Mesothelial cell of epicardium (in vitro differentiated cells): ENCODE measurements at places on chromosomes 16 and 17.
A peak's percentile ranks its signal among the peaks of the same experiment; 100 is the strongest.

GRCh38 chr17:31310886-31311285, 3.0 kb downstream of the EVI2B start:
- DNase-seq, result no peak

DNA sequence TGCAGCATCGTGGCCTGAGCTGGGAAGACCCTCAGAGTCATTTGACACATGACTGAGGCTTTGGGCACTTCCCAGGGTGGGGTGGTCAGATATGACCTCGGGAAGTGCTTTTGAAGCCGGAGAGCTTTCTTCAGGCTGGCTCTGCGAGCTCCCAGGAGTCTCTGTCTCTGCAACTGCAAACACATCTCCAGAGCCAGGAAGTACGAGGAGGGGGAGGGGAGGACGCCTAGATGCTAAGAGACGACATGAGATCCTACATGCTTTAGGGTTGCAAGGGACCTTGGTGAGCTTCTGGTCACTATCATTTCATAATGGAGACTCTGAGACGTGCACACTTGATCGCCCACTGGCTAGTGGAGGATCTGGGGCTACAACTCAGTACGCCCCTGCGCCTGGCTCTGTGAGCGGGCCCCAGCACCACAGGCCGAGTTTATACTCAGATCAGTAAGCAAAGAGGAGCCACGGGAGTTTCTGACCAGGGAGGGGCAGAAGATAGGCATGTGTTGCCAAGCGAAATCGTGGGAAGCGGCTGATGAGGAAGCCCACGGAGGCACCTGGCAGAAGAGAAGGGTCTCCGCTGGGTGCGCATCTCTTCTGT, 527 bp upstream of the MGAT5B start:
- DNase-seq, result no peak

DNA sequence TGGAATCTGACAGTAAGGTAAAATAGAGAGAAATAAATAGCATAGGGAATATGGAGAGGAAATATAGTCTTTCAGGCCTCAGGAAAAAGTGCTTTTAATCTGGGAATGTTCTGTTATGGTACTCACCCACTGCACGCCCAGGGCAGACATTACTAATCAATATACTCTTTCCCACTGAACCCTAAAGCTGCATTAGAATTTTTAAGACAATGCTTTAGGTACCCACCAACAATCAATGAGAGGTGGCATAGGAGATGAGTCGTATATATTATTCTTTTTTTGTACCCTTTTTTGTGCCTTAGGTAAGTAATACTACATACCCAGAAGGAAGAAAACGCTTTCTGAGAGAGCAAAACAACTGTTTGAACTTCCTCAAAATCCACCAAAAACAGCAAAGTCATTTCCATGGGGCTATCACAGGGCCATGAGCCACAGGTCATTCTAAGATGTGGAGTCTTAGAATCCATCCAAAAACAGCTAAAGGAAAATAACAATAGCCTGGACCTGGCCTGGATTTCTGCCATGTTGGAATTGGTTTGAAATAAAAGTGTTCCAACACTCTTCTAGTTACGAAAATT, 542.1 kb downstream of the XYLT1 start:
- DNase-seq, result no peak

DNA sequence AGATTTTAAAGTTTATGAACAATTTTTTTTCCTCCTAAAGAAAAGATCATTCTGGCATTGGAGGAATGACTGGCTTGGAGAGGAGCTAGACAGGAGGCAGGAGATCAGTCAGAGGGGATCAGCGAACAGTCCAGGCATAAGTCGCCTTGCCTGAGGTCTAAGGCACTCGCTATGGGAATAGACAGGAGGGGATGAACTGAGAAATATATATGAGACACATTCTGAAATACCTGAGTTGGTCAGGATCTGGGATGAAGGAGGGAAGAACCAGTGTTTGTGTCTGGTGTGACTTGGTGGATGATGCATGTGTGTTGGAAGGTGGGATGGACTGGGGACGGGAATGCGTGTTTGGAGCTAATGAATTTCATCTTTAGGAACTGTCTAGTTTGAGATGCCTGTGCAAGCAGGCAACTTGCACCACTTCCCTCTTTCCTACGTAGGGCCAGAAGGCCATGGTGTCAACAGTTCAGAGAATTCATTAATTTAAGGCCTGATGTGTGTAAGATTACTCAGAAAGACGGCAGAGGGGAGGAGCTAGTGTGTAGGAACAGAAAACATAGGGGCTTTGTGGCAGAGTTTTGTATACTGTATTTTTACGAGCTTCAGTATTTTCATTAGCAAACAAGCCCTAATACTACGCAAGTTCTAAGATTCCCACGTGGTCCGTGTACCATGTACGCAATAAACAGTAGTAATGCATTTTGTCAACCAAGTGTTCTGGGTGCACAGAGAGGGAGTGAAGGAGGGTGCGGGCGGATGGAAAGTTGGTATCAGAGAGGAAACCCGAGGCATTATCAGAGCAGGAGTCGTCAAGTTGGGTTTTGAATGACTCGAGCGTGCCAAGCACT, 825 bp downstream of the HEATR6 start:
- DNase-seq, result no peak

- DNase-seq, result no peak
Measured at GRCh38 chr17:43043307-43043706, 18.3 kb downstream of the RND2 start.

GRCh38 chr17:60305141-60305540, 86.8 kb downstream of the USP32 start:
- DNase-seq, result no peak

- DNase-seq, result no peak
Measured at GRCh38 chr17:38563362-38564253, 42.1 kb downstream of the SRCIN1 start.

GRCh38 chr17:6100891-6101500, 30.8 kb downstream of the WSCD1 start:
- no peak for DNase-seq

DNA sequence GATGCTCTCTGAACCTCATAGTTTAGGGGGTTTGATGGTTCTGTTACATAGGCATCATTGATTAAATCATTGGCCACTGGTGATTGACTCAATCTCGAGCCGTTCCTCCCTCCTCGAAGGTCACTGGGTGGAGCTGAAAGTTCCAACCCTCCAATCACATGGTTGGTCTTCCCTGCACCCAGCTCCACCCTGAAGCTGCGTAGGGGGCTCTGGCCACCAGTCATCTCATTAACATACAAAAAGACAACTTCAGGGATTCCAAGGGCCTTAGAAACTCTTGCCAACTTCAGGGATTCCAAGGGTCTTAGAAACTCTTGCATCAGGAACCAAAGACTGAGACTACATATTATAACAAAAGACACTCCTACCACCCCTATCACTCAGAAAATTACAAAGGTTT, 306.5 kb upstream of the TNRC6C start:
- no peak for DNase-seq

DNA sequence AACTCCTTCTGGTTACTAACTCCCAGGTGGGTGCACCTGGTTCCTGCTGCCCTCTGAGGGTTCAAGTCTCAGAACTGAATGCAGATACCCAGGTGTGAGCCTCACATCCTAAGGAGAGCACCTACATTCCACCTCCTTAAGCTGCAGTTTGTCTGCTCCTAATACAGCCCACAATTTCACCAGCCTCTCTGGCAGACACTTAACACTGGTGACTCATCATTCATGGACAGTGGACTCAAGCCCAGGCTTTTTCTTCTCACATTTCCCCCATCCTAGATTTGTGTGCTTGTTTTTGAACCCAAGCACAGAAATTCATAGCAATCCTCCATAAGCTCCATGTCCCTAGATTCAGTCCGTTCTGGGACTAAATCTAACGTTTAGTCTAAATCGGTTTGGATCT, 7.0 kb upstream of the MAF start:
- no peak for DNase-seq

GRCh38 chr17:27633312-27634025, 2.5 kb downstream of the LGALS9 start:
- no peak for DNase-seq

GRCh38 chr17:42566883-42567573, at the start of gene MLX:
Gene MLX, plus strand, starts transcription at chr17:42567100. Its CDS starts 25 bp downstream, at chr17:42567125.
- DNase-seq, result peak; percentile 95

GRCh38 chr17:62380253-62380652, at the start of gene EFCAB3:
Gene EFCAB3, plus strand, starts transcription at chr17:62380553. Its CDS starts 2,427 bp downstream, at chr17:62382980.
- DNase-seq, result no peak

DNA sequence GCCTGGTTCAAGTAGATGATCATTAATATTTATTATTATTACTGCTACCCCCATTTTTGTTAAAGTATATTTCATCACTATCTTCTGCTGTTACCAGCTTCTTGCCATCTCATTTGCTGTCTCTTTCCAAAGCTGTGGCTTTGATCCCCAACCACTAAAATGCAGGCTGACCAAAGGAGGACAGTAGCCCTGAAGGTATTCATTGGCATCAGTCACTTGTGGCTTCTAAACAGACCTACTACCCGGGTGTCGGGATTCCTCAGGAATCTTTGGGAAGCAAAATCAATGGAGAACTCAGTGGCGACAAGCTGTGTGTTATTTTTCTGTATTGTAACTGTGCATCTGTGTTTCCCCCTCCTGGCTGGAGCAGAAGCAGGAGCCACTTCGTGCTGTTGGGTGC, 379.2 kb upstream of the ERCC4 start:
- no peak for DNase-seq

- no peak for DNase-seq
Measured at GRCh38 chr16:31025339-31025738, 8.0 kb upstream of the STX4 start.

DNA sequence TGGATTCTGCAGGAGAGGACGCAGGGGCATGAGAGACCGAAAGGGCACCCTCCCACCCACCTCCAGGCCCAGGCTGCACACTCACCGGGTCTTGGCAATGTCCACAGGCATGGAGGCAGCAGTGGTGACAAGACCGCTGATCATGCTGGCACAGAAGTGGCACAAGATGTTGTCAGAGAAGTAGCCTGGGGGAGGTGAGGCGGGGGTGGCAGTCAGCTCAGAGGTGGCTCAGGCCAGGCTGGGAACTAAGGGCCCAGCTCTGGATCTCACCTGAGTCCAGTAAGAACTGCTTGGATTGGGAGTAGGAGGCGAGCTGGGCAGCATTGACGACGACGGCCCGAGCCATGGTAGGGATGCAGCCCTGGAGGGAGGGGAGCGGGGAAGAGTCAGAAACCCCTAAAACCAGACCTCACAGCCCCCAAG, 1.8 kb downstream of the SLC25A11 start:
- no peak for DNase-seq

DNA sequence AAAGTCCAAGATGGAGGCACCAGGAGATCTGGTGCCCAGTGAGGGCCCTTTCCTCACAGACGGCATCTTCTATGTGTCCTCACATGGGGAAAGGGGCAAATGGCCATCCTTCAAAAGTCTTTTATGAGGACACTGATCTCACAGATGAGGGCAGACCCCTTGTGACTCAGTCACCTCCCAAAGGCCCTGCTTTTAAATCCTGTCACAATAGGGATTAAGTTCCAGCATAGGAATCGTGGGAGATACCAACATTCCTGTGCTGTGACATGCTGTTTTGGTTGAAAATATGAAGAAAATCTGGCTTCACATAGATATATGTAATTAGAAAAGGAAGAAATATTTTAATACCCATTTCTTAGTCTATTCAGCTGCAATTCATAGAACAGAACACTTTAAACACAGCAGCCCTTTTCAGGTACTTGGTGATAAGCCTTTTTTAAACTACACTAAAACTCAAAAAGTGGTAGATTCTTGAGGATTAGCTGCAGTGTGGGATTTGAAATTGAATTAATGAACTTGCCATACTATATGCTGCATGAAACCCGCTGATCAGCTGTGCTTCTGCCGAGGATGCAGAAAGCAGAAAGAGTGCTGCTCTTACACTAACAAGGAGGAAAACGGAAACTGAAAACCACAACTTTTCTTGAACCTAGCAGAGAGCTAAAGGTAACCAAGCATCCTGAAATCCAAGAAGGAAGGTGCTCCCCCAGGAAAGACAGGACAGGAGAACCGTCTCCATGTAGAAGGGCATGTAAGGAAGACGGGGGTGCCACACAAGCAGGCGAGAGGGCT, 32.7 kb downstream of the VPS53 start:
- DNase-seq, result no peak

GRCh38 chr16:79573884-79574283, 26.7 kb downstream of the MAF start:
- no peak for DNase-seq

GRCh38 chr17:74049967-74050458, 153.5 kb upstream of the RPL38 start:
- DNase-seq, result no peak

DNA sequence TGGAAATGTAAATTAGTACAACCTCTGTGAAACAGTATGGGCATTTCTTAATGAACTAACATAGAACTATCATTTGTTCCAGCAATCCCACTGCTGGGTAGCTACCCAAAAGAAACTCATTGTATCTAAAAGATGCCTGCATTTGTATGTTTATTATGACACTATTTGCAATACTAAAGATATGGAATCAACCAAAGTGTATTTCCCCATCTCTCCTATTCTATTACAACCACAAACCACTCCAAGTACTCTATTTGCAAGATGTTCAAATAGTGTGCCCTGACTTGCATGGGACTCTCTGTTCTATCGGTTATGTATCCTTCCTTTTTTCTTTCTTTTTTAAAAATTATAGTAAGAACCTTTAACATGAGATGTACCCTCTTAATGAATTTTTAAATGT, 845.2 kb downstream of the CDH11 start:
- no peak for DNase-seq

GRCh38 chr17:9225305-9226101, 204.2 kb downstream of the NTN1 start:
- no peak for DNase-seq

GRCh38 chr17:19702217-19702641, 14.2 kb downstream of the SLC47A2 start:
- DNase-seq, result no peak

- DNase-seq, result no peak
Measured at GRCh38 chr16:66375451-66375850, 9.0 kb downstream of the CDH5 start.

- DNase-seq, result no peak
Measured at GRCh38 chr16:85488414-85488813, 124.7 kb upstream of the GSE1 start.

DNA sequence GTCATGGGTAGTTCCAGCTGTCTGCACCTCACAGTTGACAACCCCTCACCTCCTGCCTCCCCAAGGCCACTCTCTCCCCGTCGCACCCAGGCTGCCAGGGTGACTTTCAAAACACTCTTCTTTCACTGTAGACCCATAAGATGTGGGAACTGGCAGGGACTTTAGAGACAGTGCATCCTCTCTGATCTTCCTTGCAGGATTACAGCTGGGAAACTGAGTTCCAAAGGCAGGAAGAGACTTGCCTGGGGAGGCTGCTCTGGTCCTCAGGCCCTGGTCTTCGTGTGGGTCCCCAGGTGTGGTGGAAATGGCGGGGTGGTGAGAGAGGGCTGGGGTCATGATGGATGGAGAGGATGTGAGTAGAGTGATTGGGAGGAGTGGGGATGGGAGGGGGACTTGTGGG, 21.9 kb upstream of the NKD1 start:
- no peak for DNase-seq
